ENCODE measurements at places on chromosomes 6 and 20. TPM values are rescaled to one million over a fixed set of nuclear protein-coding genes. Genes with fewer than 3 reads are reported as not detected.

- H3K27me3 ChIP-seq = no peaks in the 10 kb centered on the region
- peaks cover 11% of the 10 kb centered on the region for H3K36me3 ChIP-seq
- H3K27ac ChIP-seq = no peak overlapping the region
- H3K4me1 ChIP-seq = no peaks in the 10 kb centered on the region
- DNase-seq = no peak
Measured at GRCh38 chr20:44627364-44628010, 24.0 kb downstream of the ADA start.

PPP1R18 gene
- total RNA-seq = 92.8 TPM

SLC17A2 gene
- total RNA-seq = not detected

ME1 gene
- 0.34 TPM for total RNA-seq

- H3K27me3 ChIP-seq = no peaks in the 10 kb centered on the region
- no peak for DNase-seq
- H3K36me3 ChIP-seq = no peaks in the 10 kb centered on the region
- no peaks in the 10 kb centered on the region for H3K4me1 ChIP-seq
- H3K4me3 ChIP-seq = no peak overlapping the region
- no peak overlapping the region for H3K27ac ChIP-seq
Measured at GRCh38 chr6:28005152-28005890, 48.3 kb downstream of the OR2B6 start.

GRCh38 chr20:46230106-46230491 is 78.2 kb downstream of the CDH22 start:
- H3K27ac ChIP-seq = no peak overlapping the region
- H3K4me3 ChIP-seq = no peak overlapping the region
- no peaks in the 10 kb centered on the region for H3K4me1 ChIP-seq
- H3K36me3 ChIP-seq = no peaks in the 10 kb centered on the region
- DNase-seq = no peak
- H3K27me3 ChIP-seq = no peaks in the 10 kb centered on the region

RUNX2 gene
- total RNA-seq = 14.0 TPM

DNA sequence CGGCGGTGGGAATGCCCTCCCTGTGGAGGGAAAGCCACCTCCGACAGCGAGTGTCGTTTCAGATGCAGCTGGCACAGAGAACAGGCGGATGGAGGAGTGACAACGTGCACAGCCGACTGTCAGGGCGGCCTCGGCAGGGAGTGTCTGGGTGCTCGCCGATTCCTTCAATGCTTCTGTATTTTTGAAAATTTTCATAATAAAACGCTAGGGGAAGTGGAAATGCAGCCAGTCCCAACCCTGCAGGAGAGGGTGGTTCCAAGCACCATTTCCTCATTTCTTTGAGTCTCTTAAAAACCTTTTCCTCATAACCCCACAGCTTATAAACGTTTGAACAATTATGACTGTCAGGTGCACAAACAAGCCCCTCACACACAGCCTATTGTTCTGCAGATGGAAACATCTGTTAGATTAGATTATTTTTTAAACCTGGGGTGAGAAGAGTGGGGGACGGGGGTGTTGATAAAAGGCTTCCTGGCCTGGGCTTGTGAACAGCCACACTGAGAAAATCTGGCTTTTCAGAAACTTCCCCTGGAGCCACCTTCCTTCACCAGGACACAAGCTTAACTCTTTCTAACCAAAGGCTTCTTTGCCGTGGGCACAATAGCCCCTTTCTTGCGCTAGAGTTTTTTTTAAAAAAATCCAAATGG is 228.9 kb downstream of the ANKRD60 start:
- H3K27me3 ChIP-seq = no peaks in the 10 kb centered on the region
- H3K36me3 ChIP-seq = no peaks in the 10 kb centered on the region
- H3K4me3 ChIP-seq = no peak overlapping the region
- H3K4me1 ChIP-seq = no peaks in the 10 kb centered on the region

SEL1L2 gene
- total RNA-seq = not detected

DNA sequence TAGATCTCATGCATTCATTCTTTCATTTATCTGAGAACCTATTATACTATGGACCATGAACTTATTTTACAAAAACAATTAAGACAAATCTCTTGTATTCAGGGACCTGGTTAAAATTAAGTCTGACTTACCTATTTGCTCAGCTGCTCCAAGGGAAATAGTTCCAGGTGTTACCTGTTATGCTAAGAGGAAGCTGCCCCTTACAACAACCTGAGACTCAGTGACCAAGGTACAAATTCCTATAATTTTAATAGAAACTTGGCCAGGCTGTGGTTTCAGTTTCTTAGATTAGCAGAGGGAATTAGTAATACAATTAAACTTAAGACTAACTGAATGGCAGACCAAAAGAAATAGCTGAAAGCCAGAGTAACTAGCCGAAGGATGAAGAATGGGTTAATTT is 48.2 kb upstream of the GMPR start:
- no peaks in the 10 kb centered on the region for H3K4me1 ChIP-seq
- no peaks in the 10 kb centered on the region for H3K27me3 ChIP-seq
- no peaks in the 10 kb centered on the region for H3K36me3 ChIP-seq
- no peak overlapping the region for H3K27ac ChIP-seq
- no peak overlapping the region for H3K4me3 ChIP-seq

DNA sequence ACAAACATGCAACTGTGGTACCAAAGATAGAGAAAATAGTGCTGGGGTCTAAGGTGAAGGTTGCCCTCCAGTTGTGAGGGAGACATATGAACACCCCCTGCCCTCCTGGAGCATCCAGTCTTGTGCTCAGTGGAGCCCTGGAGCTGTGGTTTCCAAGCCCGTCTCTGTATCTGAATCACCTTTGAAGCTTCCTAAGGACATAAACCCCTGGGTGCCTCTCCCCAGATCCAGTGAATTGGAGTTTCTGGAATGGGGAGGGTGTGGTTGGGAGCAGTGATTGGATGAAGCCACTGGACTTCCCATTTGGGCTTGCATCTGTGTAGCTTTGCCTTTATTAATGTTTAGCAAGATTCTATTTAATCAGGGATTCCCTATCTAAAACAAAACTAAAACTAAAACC is 22.4 kb upstream of the E2F3 start:
- no peaks in the 10 kb centered on the region for H3K36me3 ChIP-seq
- no peak for DNase-seq
- H3K4me1 ChIP-seq = peaks cover 14% of the 10 kb centered on the region
- no peak overlapping the region for H3K27ac ChIP-seq
- no peaks in the 10 kb centered on the region for H3K27me3 ChIP-seq

HAO1 gene
- total RNA-seq = not detected

MAVS gene
- total RNA-seq = 49.2 TPM

DNA sequence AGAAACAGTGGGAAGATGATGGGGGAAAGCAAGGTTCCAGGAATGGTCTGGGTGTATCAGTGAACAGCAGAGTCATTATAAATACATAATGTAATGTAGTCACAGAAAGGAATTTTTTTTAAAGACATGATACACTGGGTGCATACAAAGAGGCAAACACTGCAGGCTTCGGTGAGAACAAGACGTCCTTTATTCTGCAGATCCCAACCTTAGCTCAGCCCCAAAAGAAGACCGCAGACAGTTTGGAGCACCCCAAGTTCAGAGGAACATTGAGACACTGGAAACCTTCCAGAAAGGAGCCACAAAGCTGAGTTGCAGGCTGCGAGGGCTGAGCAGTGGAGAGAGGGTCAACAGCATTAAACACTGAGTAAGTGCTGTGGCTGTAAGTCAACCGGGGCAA is 30.6 kb upstream of the FOXC1 start:
- H3K36me3 ChIP-seq = no peaks in the 10 kb centered on the region
- DNase-seq = no peak
- H3K27me3 ChIP-seq = no peaks in the 10 kb centered on the region
- no peak overlapping the region for H3K27ac ChIP-seq
- H3K4me3 ChIP-seq = no peak overlapping the region

DNA sequence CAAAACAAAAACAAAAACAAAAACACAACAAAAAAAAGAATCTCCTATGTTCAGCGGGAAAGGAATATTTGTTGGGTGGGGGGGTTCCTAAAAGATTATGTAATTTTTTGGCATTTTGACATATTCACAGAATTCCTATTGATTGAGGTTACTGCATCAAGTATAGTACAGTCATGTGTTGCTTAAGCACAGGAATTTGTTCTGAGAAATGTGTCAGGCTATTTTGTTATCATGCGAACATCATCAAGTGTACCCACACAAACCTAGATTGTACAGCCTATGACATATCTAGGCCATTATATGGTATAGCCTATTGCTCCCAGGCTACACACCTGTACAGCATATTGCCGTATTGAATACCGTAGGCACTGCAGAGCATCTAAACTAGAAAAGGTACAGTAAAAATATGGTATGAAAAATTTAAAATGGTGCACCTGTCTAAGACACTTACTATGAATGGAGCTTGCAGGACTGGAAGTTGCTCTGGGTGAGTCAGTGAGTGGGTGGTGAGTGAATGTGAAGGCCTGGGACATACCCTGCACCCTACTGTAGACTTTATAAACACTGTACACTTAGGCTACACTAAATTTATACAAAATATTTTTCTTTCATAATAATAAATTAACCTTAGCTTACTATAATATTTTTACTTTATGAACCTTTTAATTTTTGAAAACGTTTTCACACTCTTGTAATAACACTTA is 110.6 kb downstream of the CDKAL1 start:
- H3K27ac ChIP-seq = no peak overlapping the region
- no peaks in the 10 kb centered on the region for H3K4me1 ChIP-seq
- DNase-seq = no peak
- no peaks in the 10 kb centered on the region for H3K27me3 ChIP-seq

GRCh38 chr6:35082046-35082732 is 59.0 kb downstream of the TCP11 start:
- H3K36me3 ChIP-seq = peaks cover 88% of the 10 kb centered on the region
- H3K4me3 ChIP-seq = no peak overlapping the region
- DNase-seq = no peak
- H3K27ac ChIP-seq = no peak overlapping the region

Measured in naive thymus-derived CD4-positive, alpha-beta T cell (primary cell).